ENCODE measurements at places on chromosomes 6 and 20.

DNA sequence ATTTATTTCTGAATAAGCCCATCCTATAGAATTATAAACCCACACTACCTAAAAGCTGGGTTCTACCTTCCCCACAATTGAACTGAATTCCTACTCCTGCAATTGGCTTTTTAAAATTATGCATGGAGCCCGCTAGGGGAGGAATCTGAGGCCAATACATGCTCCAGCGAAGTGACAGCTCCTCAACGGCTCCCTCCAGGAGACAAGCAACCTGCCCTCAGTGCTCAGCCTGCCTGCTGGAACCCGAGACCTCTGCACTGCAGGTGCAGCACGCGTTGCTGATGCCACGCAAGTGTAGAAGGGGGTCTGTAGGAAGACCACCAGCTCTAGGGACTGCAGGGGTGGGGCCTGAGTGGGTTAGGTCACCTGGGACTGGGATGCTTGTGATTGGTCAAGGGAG, 170.2 kb upstream of the CDYL start:
- DNase-seq = no peak

DNA sequence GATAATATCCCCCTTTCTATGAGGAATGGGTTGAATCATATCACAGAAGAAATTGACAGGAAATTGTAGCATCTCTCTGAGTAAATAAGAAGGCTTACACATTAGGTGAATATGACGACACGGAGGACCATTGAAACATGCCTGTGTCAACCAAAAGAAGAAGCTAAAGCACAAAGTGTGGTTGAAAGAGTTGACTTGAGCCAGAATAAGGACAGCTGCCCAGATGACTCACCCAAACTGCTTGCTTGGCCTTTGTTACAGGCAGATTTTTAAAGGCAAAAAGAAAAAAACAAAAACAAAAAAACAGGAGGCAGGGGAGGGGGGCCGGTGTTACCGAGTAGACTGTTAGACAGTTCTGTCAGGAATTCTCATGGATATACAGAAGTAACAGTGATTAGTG, 129.8 kb upstream of the EDN1 start:
- no peak for DNase-seq

GRCh38 chr6:146224449-146224848, 195.6 kb downstream of the GRM1 start:
- no peak for DNase-seq

GRCh38 chr6:106163966-106164877, 78.1 kb downstream of the PRDM1 start:
- DNase-seq = no peak

DNA sequence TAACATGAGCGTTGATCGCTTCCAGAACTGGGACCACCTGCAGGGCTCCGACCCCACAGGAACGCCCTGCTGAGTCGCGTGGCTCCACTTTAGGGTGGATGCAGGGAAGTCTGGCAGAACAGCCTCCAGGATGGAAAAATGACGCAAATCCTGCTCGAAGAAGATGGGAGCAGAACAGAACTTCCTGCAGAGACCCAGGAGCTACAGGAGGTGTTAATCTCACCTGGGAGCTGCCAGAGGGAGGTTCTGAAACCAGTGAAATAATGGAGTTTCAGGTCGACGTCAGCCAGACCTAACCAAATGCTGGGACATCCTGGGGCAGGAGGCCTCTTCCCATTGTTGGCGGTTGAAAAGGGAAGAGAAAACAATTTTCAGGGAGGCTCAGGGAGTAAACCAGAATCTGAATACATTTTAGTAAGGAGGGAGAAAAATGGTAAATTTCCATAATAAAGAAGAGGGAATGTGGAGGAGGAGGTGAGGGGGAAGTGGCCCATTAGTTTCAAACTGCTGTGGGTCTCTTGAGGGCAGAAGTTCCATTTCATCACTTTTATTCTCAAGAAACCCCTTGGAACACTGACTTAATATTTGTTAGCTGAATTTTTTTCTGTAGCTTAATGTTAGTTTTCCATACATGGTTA, 558.4 kb upstream of the CDH4 start:
- DNase-seq = no peak

DNA sequence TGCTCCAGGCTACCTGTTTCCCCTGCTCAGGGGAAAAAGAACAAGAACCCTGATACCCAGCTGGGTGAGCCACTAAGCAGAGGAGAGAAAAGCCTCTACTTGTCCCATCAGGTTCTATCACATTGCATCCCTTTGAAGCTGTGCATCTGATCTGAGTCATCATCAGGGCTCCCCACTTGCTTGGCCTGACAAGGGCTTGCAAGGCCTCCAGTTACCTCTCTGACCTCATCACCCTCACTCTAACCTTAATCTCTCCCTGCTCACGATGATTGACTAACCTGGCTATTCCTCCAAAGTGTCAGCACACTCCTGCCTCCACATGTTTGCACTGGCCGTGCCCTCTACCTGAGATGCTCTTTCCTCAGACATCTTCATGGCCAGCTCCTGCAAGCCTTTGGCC, 309.5 kb upstream of the CHD6 start:
- DNase-seq = no peak

DNA sequence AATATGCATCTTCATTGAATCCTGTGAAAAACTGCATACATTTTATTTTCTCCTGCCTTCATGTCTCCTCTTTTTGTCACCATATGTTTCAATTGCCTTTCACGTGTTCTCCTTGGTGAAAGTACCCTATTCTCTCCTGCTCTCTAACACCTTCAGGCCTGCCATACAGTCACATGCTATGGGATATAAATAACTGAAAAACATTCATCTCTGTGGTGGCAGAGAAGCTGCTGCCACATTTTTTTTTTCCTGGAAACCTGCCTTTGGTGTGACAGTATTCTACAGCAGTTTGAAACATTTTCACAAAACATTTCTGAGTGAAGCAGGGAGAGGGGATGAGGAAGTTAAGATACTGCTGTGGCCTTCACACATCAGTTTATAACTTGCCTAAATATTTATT, 44.8 kb upstream of the FBXL4 start:
- DNase-seq = no peak

All from H1 (cell line).